ENCODE measurements at places on chromosomes 3 and 15.
A peak's percentile ranks its signal among the peaks of the same experiment; 100 is the strongest.

GRCh38 chr3:10205451-10206165 is 40.9 kb downstream of the IRAK2 start:
- no peak for DNase-seq

DNA sequence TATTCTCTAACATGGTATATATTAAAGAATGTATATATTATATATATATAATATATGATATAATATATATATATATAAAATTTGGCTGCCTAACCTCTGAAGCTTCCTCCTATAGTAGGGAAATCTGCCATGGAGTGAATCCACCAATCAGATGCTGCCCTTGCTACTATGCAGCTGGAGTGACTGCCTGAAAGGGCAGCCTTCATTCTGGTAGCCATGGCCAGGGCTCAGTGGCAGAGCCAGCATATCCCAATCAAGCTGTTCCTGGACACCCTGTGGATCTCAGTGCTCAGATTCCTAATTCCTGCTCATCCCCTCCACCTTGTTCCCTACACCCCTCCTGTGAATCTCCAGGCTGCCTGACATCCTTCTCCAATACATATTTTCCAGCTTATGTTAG is 2.2 kb upstream of the SH3GL3 start:
- DNase-seq = no peak

- peak; percentile 47 for DNase-seq
Observed at GRCh38 chr3:195204360-195205163, 66.4 kb downstream of the XXYLT1 start.

- DNase-seq = no peak
Observed at GRCh38 chr15:93126599-93126998, 37.6 kb upstream of the RGMA start.

- no peak for DNase-seq
Observed at GRCh38 chr15:88376574-88377174, 90.5 kb downstream of the MRPL46 start.

- no peak for DNase-seq
Observed at GRCh38 chr3:159816512-159816911, 172.1 kb upstream of the IL12A start.

- no peak for DNase-seq
Observed at GRCh38 chr3:197027896-197028727, 1.5 kb downstream of the MELTF start.

DNA sequence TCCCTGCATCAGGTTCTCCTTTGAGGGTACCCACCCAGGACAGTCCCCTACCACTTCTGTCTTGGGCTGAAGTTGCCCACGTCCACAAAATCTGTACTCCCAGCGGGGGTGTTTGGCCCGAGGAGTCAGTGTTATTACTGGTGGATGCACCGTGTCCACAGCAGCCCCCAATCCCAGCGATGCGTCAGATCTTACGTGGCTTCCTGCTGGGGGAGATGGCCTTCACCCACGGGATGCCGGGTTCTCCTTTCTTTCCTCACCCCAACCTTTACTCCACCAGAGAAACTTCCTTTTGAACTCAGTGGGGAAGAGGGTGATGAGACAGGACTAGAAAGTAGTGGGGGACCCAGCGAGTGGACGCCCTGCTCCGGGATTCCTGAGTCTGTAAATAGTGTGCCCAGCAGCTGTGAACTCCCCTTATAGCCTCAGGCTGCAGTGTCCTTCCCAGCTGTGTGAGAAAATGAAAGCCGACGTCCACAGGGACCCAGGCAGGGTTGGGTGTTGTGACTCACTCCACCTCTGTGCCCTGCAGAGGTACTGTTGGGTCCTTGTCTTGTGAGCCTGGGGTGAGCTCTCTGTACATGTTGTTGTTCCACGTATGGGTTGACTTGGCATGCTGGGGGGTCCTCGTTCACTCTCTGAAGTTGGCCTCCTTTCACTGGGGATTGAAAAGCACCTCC is 31.5 kb downstream of the CRTAP start:
- DNase-seq = no peak

DNA sequence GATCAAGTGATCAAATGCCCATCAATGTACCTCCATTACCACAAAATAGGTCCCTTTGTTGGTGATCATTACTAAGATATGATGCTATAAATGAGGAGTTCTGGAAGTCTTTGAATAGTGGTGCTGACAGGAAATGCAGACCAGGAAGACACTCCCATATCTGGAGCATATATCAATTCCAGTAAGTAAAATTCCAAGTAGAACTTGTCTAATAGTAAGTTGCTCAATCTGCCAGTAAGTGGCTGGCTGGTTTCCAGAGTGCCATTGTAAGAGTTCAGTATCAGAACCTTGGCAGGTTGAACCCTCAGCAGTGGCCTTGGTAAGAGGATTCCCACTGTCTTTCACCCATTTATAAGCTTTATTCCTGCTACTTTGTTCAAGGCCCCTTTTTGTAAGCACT is 379.9 kb upstream of the RBMS3 start:
- no peak for DNase-seq

DNA sequence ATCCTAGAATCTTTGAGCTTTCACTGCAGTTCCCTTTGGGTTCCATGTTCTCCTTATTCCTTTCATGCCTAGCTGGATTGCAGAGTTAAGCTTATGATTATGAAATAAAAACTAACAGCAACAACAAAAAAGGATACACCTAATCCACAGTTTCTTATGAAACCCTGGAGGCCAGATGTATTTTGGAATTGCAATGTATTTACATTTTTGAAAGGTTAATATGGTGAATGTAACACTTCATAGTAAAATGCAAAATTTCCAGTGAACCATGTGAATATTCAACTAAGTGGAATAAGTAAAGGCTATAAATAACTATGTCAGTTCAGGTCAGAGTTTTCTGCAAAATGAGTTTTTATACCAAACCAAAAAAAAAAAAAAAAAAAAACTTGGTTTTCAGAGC is 65.8 kb upstream of the FLNB start:
- DNase-seq = no peak

GRCh38 chr3:65030847-65031463 is 343.2 kb upstream of the ADAMTS9 start:
- no peak for DNase-seq

DNA sequence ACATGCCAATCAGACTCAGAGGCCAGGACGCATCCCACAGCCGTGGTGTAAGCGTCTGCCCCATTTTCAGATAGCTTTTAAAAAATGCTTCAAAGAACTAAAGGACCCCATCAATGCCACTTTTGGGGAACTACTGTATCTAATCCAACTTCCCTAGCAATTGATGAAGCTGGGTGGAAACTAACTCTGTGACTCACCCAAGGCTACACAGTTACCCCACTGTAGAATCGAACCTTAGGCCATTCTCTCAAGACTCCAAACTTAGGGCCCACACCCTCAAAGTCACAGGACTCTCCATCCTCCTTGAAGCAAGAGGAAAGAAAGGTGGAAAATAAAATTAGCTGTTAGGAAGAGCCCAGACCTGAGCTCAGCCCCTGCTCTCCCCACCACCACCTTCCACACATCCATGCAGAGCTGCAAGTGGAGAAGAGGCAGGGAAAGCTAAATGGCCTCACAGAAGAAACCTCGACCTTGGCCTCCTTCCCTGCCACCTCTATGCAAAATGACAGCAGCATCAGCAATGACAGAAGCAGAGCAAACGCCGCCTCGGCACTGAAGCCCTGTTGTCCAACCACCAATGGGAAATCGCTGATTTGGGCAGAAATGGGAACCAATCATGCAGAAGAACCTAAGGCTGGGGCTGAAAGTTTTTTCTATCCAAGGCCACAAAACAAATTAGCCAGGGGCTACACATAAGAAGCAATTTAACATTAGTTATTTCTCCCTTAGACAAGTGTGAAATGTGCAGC is 22.2 kb downstream of the ANP32A start:
- DNase-seq = no peak

DNA sequence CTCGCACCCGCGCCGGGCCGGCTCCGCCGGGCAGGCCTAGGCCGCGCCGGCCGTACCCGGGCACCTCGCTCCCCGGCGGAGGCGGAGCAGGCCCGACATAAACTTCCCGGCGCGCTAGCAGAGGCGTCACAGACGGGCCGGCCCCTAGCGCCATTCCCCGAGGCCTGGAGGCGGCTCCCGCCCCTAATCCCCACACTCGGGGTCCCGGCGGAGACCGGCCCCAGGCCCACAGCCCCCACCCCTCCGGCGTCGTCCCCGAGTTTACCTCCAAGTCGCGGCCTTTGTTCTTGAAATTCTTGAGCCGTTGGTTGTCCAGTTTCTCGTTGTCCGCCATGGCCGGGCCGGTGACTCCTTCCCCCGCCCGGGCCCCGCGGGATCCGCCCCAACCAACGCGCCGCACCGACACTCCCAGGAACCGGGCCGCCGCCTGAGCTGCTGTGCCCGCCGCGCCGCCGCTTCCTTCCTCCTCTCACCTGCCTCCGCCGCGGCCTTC is 376 bp downstream of the KPNA4 start:
- peak; percentile 22 for DNase-seq

DNA sequence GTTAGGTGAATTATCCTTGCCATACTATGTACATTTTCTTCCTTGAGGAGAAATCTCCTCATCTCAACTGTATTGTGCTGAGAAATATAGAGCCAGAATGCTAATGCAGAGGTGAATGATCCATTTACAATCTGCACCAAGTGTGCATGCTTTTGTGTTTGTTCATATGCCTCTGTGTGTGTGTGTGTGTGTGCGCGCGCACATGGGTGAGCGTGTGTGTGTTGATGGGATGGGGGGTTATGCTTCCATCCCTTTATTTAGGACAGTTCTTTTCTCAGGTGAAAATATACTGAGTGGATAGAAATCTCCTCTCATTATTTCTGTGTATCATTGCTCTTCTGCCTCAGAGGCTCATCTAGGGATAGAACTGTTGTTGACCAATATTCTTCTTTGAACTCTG is 626.1 kb downstream of the MCTP2 start:
- DNase-seq = no peak

GRCh38 chr15:68470049-68470742 is 38.2 kb upstream of the ITGA11 start:
- DNase-seq = no peak

- DNase-seq = no peak
Observed at GRCh38 chr3:45207446-45207845, 18.6 kb downstream of the TMEM158 start.

GRCh38 chr3:52036829-52037228 is 19.5 kb downstream of the DUSP7 start:
- no peak for DNase-seq

GRCh38 chr3:41328926-41329325 is 129.6 kb downstream of the CTNNB1 start:
- no peak for DNase-seq

DNA sequence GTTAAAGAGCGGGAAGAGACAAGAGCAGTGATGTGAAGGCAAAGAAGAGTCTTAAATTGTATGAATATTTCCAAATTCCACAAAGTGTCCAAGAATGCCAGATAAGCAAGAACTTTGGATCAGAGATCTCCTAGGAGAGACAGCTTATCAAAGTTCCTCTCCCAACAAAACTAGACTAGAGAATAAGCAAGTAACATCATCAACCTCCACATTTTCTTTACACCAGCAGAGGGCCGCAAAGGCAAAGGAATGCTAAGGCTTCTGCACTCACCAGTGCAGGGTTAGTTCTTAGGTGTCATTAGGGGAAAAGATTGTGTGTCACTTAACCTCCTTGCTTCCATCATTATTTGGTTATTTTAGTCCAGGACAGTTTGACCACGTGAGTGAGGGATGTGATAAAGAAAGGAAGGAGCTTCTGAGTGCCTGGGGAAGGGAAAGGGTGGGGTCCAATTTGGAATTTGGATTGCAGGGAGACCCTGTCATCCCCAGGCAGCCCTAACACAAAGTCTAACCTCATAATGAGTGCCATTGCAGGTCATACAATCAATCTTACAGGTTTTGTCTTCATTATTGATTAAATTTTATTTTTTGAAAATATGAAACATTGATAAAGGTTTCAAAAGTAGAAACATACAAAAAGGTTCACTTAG is 7.5 kb upstream of the CMTM6 start:
- DNase-seq = peak; percentile 59

DNA sequence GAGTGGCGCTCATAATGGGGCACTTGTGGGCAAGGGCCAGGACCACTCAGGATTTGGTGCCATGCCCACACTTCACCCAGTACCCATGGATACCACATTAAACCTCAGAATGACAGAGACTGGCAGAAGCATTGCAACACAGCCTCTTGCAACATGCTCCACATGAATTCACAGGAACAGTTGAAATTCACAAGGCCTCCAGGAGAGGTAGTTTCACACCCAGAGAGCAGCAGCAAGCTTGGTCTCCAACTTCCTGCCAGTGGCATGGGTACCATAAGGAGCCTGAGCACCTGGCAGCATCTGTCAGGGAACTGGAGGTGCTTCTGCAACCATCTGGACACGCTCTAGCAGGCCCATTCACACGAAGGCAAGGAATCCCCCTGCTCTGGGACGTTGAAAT is 101.0 kb downstream of the OSBPL10 start:
- DNase-seq = no peak

GRCh38 chr3:29070959-29071634 is 209.8 kb upstream of the RBMS3 start:
- DNase-seq = no peak

DNA sequence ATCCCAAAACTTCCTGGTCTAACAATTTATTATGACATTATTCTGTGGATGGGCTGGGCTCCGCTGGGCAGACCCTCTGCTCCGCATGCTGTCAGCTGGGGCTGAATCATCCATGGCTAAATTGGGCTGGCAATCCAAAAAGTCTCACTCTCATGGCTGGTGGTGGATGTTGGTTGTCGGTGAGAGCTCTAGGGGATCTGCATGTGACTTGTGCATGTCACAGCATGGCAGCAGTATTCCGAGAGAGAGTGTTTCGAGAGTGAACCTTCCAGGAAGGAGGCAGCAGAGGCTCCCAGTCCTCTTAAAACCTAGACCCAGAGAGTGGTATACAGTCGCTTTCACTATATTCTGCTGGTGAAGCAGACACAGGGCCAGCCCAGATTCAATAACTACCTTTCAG is 9.9 kb downstream of the RARB start:
- no peak for DNase-seq

- no peak for DNase-seq
Observed at GRCh38 chr15:31098953-31099740, 2.4 kb downstream of the TRPM1 start.

DNA sequence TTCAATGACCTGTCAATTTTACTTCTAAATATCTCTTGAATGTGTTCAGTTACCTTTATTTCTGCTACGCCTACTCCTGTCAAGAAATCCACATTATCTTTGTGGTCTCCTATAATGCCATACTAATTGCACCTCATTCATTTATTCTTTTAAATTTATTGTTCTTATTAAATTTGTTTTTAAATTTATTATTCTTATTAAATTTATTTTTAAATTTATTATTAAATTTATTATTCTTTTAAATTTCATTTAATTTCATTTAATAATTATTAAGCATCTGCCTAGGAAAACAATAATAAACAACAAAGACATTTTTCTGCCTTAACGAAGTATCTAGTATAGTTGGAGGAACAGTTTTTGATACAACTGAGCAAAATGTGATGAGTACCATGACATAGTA is 211.7 kb downstream of the ZPLD1 start:
- DNase-seq = no peak
